ENCODE measurements at places on chromosomes 6 and 20.

- DNase-seq: peak; percentile 9
Measured at GRCh38 chr6:26017632-26017966, 55.0 kb downstream of the TRIM38 start.

GRCh38 chr6:116444575-116444974 is 16.6 kb upstream of the CALHM6 start:
- no peak for DNase-seq

DNA sequence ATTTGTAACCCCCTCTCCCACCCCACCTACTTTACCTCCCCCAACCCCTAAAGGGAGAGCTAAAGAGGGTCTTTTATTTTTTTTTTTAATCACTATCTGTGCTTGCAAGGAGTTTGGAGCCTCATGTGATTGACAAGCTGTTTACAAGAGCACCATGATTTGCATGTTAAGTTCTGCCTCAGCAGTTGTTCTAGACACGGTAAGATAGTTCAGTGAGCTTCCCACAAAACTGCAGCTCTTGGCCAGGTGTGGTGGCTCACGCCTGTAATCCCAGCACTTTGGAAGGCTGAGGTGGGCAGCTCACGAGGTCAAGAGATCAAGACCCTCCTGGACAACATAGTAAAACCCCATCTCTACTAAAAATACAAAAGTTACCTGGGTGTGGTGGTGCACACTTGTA is 5.0 kb upstream of the PXDC1 start:
- DNase-seq: no peak

DNA sequence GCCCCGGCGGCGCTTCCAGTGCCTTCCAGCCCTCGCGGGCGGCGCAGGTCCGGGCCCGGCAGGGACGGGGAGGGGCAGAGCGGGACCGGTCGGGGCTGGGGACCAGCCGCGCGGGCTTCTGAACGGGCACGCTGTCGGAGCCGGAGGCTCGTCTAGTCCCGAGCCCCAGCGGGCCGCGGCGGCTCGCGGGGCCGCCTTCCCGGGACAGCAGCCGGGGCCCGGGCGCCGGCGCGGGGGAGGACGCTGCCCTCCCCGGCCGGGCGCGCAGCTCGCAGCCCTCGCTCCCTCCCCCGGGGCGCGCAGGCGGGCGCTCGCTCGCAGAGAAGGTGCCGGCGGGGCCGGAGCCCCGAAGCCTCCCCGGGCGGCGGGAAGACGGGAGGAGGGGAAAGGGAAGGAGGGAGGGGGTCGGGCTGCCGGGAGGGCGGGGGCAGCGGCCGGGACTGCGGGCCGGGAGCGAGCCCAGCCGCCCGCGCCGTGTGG is 696 bp upstream of the SIRPA start:
- peak; percentile 81 for DNase-seq

- no peak for DNase-seq
Measured at GRCh38 chr6:42260396-42260888, 42.8 kb upstream of the MRPS10 start.

DNA sequence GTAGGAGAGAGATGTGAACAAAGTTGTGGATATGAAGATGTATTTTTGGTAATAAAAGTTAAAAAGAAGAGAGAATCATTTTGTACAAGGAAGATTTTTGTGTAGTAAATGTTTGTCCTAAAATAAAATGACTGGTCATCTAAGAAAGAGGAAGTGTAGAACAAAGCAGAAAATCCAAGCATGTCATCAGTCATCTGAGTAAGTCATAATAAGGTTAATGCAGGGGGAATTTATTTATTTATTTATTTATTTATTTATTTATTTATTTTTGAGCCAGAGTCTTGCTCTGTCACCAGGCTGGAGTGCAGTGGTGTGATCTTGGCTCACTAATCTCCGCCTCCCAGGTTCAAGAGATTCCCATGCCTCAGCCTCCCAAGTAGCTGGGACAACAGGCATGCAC is 15.7 kb upstream of the CGA start:
- no peak for DNase-seq

- DNase-seq: no peak
Measured at GRCh38 chr6:33481192-33481591, 26.8 kb downstream of the ZBTB9 start.

DNA sequence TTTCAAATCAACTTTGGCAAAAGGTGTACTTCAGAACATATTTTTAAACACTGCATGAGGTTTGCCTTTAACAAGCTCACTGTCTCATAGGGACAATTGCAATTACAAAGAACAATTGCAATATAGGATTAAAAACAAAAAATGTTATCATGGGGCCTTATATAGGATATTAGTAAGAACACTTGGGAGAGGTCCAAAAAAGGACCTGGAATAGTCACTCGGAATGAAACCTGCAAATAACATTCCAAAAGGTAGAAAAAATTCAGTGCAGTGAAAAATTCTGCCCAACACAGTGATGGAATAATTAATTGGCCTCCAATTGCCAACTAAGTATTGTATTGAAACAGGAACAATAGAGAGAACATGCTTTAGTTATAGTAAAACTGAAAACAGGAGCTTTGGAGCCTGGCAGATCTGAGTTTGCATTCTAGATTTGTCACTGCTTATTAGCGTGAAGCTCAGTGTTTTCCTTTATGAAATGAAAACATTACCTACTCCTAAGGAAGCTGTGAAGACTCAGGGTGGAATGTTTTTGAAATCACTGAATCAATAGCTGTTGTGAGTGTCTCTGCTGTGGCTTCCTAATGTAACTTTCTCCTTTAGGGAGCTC is 172.6 kb upstream of the BMP5 start:
- no peak for DNase-seq

DNA sequence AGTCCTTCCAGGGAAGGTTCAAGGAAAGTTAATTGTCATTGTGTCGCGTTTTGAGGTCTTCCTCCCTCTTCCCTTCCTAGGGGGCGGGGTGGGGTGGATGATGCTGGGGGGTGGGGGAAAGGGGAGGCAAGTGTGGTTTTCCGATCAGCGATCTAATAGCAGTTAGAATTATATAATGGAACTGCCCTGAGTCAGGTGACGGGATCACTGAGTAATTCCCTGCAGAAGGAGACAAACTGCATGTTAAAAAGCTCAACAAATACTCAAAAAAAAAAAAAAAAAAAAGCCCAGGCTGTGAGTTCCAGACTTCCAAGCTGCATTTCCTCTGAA is 240.4 kb downstream of the PHACTR1 start:
- DNase-seq: no peak

DNA sequence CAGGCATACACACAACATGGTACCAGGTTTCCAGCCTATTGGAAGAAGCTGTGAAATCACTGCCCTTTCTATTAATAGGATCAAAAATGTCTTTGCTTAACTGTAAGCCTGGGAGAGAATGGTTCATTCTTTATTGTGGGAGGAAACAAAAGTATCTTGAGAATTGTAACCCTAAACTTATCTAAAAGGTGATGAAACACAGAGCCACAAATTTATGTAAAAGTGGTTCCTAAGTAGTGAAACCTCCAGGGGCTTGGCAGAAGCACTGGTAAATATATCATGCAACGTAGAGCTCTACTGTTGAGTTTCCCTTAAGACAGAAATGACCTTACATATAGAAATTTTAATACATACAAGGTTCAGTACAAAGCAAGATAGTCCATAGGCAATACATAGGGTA is 17.2 kb upstream of the NOX3 start:
- no peak for DNase-seq
